ENCODE measurements at places on chromosomes 3 and 15.

DNA sequence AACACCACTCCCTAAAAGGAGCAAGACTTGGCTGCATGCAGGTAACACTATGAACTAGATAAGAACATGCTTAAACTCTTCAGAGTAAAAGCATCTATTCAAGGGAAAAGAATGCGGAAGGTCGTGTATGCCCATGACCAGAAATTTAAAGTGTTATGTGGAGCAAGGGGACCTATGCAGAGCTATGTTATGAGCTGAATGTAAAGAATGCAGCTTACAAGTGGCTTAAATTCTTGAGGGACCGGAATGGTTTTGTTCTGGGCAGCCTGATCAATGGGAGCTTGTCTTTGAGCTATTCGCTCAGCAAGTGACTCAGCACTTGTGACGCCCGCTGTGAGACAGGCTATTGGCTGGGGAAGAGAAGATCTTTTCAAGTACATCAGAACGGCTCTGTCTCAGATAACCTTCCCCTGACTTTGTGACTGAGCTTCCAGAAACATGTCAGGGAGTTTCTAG is 367.5 kb upstream of the THBS1 start:
- peak; percentile 27 for DNase-seq
- peaks cover 9% of the 10 kb centered on the region for H3K36me3 ChIP-seq
- peaks cover 15% of the 10 kb centered on the region for H3K4me1 ChIP-seq
- H3K27me3 ChIP-seq = no peaks in the 10 kb centered on the region
- peak overlapping the region; percentile 98 for H3K27ac ChIP-seq
- H3K4me3 ChIP-seq = peak overlapping the region; percentile 45

DNA sequence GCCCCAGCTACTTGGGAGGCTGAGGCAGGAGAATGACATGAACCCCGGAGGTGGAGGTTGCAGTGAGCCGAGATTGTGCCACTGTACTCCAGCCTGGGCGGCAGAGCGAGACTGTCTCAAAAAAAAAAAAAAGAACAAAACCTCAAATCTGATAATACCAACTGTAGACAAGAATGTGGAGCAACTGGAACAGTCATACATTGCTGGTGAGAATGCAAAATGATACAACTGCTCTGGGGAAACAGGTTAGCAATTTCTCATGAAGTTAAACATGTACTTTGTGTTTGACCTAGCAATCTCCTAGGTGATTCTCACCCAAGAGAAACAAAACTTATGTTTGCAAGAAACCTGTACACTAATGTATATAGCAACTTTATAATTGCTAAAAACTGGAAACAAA is 4.4 kb upstream of the VHL start:
- no peaks in the 10 kb centered on the region for H3K36me3 ChIP-seq
- H3K27me3 ChIP-seq = no peaks in the 10 kb centered on the region
- no peak overlapping the region for H3K27ac ChIP-seq
- no peak overlapping the region for H3K4me3 ChIP-seq

DNA sequence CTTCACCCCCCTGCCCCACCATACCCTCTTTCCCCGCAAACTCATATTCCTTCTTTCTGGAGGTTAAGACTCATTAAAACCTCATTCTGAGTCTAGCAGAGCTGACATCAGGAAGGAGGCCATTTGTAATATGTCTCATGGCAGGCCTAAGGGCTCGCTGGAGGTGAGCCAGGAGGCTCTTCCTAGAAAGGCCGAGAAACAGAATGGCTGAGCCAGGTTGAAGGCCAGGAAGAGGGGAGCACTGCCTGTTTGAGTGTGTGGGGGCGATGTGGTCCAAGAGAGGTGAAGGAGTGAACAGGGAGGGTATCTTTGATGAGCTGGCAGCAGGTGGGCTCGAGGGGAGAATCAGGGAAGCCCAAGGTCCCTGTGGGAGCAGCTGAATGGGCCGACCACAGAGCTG is 317.3 kb downstream of the TLE3 start:
- H3K36me3 ChIP-seq = no peaks in the 10 kb centered on the region
- H3K27me3 ChIP-seq = peaks cover 4% of the 10 kb centered on the region
- DNase-seq = no peak

- DNase-seq = no peak
- H3K4me3 ChIP-seq = no peak overlapping the region
- no peaks in the 10 kb centered on the region for H3K36me3 ChIP-seq
- H3K27ac ChIP-seq = no peak overlapping the region
These were observed 67.3 kb upstream of the EOMES start for GRCh38 chr3:27789420-27789819.

- H3K36me3 ChIP-seq = no peaks in the 10 kb centered on the region
- H3K4me3 ChIP-seq = no peak overlapping the region
- peak overlapping the region; percentile 43 for H3K27ac ChIP-seq
- no peaks in the 10 kb centered on the region for H3K27me3 ChIP-seq
- no peak for DNase-seq
These were observed 50.6 kb downstream of the IQSEC1 start for GRCh38 chr3:13022348-13023234.

DNA sequence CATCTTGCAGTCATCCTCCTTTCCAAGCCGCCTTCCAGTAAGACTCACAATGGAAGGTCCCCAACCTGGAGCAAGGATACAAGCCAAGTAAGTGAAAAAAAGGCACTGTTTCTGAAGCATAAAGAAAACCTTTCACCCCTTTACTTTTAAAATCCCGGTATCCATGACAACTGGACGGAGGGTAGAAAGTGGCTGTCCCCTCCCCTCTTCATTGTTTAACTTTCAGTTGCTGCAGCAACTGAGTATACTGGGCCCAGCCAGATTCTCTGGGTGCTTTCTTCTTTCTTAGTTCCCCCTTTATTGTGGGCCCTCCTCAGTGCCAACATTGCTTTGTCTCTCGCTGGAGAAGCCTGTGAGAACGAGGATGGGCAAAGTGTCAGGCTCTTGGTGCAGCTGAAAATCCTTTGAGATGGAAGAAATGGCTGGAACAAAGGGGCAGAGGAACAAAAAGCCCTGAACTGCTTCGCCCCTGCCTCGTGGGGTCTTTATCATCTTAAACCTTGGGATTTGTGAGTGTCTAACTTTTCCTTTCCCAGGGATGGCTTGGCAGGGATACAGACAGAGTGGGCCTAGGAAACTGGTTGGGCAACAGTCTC is 224.0 kb upstream of the RGMA start:
- no peaks in the 10 kb centered on the region for H3K27me3 ChIP-seq
- H3K4me3 ChIP-seq = peak overlapping the region; percentile 78
- DNase-seq = peak; percentile 37
- H3K27ac ChIP-seq = peak overlapping the region; percentile 94
- peaks cover 8% of the 10 kb centered on the region for H3K36me3 ChIP-seq

DNA sequence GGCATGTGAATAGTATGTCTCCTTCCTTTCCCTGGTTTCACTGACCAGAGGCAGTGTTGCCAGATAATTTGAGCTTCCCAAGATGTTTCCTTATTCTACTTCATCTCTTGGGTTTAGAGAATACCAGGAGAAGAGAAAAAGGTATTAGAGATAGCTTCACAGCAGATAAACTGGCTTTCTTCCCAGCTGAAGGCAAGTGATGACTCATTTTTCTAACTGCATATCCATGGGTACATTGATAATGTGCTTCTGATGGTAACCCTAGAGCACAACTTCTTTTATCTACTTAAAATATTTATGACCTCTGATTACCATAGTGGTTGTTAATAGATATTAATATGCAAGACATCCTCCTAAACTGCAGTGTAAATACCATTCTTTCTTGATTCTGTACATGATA is 34.6 kb upstream of the CMTM8 start:
- no peaks in the 10 kb centered on the region for H3K27me3 ChIP-seq
- no peaks in the 10 kb centered on the region for H3K36me3 ChIP-seq
- H3K4me1 ChIP-seq = no peaks in the 10 kb centered on the region
- no peak overlapping the region for H3K27ac ChIP-seq

GRCh38 chr3:127639173-127640041 is 10.4 kb downstream of the PODXL2 start:
- H3K4me1 ChIP-seq = peaks cover 28% of the 10 kb centered on the region
- H3K27me3 ChIP-seq = no peaks in the 10 kb centered on the region
- DNase-seq = no peak
- peaks cover 2% of the 10 kb centered on the region for H3K36me3 ChIP-seq

- H3K36me3 ChIP-seq = peaks cover 4% of the 10 kb centered on the region
- no peaks in the 10 kb centered on the region for H3K27me3 ChIP-seq
- H3K4me3 ChIP-seq = no peak overlapping the region
- no peak overlapping the region for H3K27ac ChIP-seq
- DNase-seq = no peak
- no peaks in the 10 kb centered on the region for H3K4me1 ChIP-seq
These were observed 449.6 kb upstream of the TGFBR2 start for GRCh38 chr3:30156586-30157498.

GRCh38 chr3:51710631-51711351 is 3.9 kb downstream of the GRM2 start:
- H3K36me3 ChIP-seq = no peaks in the 10 kb centered on the region
- peaks cover 11% of the 10 kb centered on the region for H3K4me1 ChIP-seq
- DNase-seq = no peak
- H3K27ac ChIP-seq = no peak overlapping the region
- H3K27me3 ChIP-seq = peaks cover 21% of the 10 kb centered on the region
- H3K4me3 ChIP-seq = no peak overlapping the region

DNA sequence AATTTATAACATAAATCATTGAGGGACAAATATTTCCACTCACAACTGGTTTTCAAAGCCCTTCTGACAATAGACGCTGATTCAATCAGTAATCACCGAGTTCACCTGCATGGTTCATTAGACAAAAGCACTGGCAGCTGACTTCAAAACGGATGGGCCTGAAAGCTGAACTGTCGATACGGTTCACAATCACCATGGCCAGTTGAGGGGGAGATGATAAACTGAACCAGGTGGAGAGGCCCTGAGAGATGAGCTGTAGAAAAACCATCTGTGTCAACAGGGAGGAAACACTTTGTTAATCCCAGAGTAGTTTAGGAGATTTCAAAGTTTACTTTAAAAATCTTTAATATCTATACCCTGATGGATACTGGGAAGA is 75.0 kb downstream of the PEX5L start:
- H3K4me1 ChIP-seq = no peaks in the 10 kb centered on the region
- DNase-seq = no peak
- no peaks in the 10 kb centered on the region for H3K27me3 ChIP-seq
- H3K36me3 ChIP-seq = no peaks in the 10 kb centered on the region

GRCh38 chr15:92909136-92909781 is 9.1 kb downstream of the CHD2 start:
- H3K4me1 ChIP-seq = peaks cover 87% of the 10 kb centered on the region
- peaks cover 5% of the 10 kb centered on the region for H3K27me3 ChIP-seq
- peak overlapping the region; percentile 39 for H3K4me3 ChIP-seq
- H3K36me3 ChIP-seq = peaks cover 6% of the 10 kb centered on the region
- H3K27ac ChIP-seq = no peak overlapping the region
